ENCODE measurements at places on chromosomes 3 and 15.

DNA sequence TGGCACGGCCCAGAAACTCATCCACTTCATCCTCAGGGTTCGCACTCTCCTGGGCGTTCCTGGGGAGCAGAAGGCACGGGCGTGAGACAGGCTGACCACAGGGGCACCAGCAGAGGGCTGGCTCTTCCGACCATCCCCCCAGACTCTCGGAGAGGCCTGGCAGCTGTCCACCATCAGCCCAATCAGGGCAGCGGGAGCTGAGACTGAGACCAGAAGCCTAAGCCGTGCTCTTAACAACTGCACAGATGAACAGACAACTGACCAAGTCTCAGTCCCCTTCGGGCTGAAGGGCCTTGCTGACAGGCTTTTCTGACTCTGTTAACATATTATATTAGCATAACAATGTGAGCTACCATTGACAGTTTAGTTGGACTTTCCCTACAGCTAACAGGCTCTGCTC lies 118.0 kb downstream of the SEC22A start:
- DNase-seq = no peak

GRCh38 chr3:46948830-46949671 lies 27.5 kb downstream of the CCDC12 start:
- no peak for DNase-seq

- DNase-seq = no peak
Measured at GRCh38 chr15:67087507-67088172, 22.2 kb downstream of the SMAD3 start.

- DNase-seq = peak; percentile 28
Measured at GRCh38 chr3:193572426-193572908, 17.8 kb upstream of the ATP13A4 start.

DNA sequence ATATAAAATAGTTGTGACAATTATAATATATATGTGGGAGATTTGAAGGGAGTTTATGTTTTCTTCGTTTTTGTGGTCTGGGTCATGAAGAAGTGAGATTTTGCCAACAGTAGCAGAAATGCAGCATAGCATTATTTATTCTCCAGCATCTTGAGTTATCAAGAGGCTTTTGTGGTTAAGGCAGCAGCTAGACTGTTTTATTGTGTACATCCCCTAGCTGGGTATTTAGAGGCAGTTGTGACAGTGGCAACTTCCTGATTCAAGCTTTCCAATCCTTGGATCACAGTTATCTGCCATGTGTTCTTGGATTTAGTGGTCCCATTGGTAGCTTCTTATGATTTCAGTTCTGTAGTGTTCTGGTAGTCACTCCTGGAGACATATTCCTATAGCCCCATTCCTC lies 29.0 kb downstream of the ARIH1 start:
- DNase-seq = no peak

- DNase-seq = no peak
Measured at GRCh38 chr3:190122198-190122771, 1.6 kb upstream of the P3H2 start.

GRCh38 chr3:43330981-43331380 lies 44.6 kb downstream of the SNRK start:
- no peak for DNase-seq

DNA sequence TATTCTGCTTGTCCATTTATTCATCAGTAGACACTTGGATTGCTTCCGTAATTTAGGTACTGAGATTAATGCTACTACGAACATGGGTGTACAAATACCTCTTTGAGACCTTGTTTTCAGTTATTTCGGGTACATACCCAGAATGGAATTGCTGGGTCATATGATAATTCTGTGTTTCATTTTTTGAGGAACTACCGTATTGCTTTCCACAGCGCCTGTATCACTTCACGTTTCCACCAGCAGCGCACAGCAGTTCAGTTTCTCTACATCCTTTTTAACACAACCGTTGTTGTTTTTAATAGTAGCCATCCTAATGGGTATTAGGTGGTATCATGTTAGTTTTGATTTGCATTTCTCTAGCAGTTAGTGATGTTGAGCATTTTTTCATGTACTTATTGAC lies 9.5 kb downstream of the PAK2 start:
- no peak for DNase-seq

- DNase-seq = no peak
Measured at GRCh38 chr15:42825599-42825998, 88.7 kb upstream of the CDAN1 start.

GRCh38 chr15:68693071-68693470 lies 114.3 kb downstream of the CORO2B start:
- DNase-seq = no peak

DNA sequence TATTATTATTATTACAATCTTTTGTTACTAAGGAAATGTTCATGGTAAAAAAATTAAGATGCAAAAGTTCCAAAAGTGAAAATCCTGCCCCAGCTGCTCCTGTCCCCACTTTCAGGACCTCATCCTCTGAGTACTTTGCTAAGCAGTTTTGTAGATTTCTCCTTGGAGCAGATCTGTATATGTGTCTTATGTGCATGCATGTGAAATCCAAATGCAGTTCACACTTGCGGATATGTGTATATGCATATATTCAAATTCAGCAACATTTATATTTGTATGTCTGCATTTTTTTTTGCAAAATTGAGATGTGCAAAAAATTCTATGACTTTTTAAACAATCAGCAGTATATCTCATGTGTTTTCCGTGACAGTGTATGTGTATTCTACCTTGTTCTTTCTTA lies 19.2 kb downstream of the CHCHD6 start:
- no peak for DNase-seq

GRCh38 chr3:173976281-173976680 lies 578.7 kb downstream of the NLGN1 start:
- DNase-seq = no peak

GRCh38 chr3:31645256-31645655 lies 112.5 kb downstream of the STT3B start:
- DNase-seq = no peak

- DNase-seq = no peak
Measured at GRCh38 chr3:195440379-195440778, 2.4 kb downstream of the ACAP2 start.

GRCh38 chr3:39264053-39264452 lies 15.8 kb downstream of the CX3CR1 start:
- no peak for DNase-seq

DNA sequence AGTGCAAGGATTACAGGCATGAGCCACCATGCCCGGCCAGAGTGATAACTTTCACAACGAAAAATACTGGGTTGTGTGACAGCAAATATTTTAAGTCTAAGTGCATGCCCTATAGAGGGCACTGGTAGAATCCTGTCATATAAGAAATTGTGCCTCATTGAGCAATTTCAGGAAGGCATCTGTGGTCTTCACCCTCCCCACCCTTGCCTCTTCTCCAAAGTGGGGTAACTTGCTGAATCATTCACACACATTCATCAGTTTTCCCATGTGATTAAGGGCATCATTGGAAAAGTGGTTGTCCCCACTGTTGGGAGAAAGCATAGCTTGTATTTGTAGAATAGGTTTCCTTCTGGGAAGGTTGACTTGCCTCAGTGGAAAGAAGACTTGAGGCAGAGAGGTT lies 9.2 kb downstream of the MITF start:
- no peak for DNase-seq

DNA sequence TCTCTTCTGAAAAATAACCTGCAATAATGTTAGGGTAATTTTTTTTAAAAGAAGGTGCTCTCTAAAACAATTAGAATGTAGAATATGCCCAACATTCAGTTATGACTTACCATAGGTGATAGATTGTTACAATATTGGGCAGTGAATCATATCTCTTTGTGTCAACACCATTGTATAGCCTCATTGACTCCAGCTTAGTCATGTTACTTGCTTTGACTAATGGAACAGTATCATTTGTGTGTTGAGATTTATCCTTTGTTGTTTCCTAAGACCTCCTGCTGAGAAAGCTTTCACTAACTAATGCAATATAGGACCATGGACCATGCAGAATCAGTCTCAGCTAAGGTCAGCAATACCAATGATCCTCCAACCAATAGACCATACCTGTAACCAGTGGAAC lies 1106.4 kb downstream of the SI start:
- DNase-seq = no peak

- no peak for DNase-seq
Measured at GRCh38 chr15:94791008-94791407, 559.6 kb downstream of the MCTP2 start.

DNA sequence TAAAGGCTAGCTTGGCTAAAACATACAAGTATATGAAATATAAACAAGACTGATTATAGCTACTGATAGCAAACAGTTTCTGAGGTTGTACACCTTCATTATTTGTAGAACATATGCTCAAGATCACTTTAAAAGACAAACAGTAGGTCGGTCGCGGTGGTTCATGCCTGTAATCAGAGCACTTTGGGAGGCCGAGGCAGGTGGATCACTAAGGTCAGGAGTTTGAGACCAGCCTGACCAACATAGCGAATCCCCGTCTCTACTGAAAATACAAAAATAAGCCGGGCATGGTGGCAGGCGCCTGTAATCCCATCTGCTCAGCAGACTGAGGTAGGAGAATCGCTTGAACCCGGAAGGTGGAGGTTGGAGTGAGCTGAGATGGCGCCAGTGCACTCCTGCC lies 80.3 kb downstream of the SMARCC1 start:
- DNase-seq = no peak

DNA sequence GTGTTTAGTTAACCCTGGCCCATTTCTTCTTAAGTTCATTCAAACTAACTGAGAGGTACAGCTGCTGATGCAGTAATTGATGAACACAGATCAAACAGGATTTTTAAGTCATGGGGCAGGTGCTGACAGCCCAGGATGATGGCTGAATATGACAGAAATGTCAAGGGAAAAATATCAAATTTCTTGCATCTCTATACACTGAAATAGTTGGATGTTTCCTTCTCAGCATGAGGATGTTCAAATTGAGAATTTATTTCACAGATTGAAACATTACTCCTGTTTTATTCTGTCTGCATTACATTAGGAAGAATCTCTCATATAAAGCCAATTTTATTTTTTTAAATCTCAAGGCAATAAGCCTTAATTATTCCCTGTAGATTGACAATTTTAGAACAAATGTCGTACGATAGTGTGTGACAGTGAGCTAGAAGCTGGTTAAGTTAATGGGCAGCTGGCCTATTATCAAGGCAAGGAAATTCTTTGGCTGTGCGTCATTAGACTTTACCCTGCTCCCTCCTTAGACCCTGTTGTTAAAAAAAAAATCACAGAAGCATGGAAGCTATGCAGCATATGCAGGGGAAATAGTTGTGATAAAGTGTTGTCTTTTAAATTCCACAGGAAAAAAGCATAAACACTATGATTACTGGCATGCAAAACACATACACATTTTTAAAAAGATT lies 183.8 kb upstream of the KCNMB2 start:
- peak; percentile 43 for DNase-seq

DNA sequence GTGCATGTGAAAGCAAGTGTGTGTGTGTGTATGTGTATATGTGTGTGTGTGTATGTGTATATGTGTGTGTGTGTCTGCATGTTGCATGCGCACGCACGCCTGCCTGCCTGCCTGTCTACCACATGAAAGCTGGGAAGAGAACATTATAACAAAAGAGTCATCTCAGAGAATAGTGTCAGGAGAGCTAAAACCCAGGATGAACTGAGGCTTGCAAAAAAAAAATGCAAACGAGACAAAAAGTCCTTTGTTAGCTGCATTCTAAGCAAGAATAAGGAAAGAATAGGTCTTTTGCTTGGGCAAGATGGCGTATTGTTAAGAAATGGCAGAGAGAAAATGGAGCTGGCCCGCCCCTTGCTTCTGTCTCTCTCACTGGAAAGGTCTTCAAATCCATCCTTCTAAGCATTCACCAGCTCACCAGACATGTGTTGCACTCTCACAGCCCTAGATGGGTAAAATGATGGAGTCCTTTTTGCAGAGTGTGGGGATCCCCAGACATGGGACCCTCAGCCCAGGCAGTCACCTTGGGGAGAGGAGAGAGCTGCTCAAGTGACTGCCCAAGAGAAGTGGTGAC lies 16.4 kb downstream of the WNT7A start:
- DNase-seq = no peak

DNA sequence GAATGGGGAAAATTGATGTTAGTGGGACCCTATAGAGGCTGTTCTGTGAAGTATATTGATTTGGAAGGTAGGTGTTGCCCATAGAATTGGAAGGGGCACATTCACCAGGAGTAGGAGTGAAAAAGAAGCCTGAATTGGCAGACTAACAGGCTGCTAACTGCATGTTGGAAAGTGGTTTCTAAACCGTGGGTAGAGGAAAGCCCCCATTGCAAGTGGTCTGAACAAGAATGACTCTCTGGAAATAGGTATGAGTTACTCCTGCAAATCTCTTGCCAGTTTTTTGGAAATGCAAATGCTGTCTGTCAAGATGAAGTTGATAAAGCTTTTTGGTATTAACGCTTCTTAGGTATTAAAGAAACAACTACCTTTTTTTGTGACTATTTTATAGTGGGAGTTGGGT lies 3.5 kb downstream of the UBE2E1 start:
- no peak for DNase-seq

- no peak for DNase-seq
Measured at GRCh38 chr3:32815841-32816438, 1.9 kb upstream of the TRIM71 start.

DNA sequence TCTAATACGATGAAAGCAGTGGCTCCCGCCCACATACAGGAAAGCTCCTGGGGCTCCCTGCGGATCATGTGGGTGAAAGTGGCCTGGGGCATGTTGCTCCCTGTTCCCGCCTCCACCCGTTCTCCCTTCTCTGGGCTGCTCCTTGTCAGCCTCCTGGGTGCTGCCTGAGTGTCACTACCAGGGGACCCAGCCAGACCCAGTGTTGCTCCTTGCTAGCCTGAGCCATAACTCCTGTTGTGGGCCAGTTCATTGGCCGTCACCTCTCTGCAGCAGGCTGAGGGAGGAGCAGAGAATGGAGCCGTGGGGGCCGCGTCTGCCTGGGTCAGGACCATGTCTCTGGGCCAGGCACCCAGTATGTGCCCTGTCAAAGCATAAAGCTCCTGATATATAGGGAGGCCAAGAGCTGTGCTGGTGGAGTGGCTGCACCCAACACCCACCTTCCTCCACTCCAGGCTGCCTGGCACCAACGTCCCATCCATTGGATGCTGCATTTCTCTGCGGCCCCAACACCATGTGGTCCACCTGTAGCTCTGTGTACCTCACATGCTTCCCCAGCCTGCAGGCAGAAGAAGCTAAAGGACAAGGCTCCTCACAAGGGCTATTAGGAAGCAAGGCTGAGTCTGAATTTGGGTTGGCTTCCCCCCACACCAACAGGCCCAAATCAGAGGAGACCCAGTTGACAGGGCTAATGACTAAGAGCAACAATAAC lies 40.5 kb downstream of the KLF13 start:
- no peak for DNase-seq

DNA sequence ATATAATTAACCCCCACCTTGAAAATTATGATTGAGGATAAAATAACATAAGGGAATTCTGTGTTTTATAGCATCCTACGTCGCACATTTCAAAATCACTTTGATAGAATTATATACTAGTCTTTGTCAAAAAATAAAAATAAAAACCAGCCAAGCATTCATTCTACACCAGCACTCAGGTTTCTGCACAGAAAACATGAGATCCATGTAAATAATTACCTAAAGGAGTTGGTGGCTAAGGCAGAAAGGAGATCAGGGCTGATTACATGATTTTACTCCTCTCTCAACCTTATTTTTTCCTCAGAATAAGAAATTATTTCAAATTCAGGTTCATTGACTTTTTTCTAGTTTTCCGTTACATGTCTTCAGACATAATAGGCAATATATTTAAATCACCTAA lies 194.5 kb downstream of the PLCH1 start:
- DNase-seq = no peak

GRCh38 chr3:141093397-141093796 lies 42.2 kb downstream of the SPSB4 start:
- no peak for DNase-seq

Data from amniotic stem cell (primary cell).